Activated naive CD4-positive, alpha-beta T cell (primary cell): ENCODE measurements at places on chromosomes 7 and 10.

DNA sequence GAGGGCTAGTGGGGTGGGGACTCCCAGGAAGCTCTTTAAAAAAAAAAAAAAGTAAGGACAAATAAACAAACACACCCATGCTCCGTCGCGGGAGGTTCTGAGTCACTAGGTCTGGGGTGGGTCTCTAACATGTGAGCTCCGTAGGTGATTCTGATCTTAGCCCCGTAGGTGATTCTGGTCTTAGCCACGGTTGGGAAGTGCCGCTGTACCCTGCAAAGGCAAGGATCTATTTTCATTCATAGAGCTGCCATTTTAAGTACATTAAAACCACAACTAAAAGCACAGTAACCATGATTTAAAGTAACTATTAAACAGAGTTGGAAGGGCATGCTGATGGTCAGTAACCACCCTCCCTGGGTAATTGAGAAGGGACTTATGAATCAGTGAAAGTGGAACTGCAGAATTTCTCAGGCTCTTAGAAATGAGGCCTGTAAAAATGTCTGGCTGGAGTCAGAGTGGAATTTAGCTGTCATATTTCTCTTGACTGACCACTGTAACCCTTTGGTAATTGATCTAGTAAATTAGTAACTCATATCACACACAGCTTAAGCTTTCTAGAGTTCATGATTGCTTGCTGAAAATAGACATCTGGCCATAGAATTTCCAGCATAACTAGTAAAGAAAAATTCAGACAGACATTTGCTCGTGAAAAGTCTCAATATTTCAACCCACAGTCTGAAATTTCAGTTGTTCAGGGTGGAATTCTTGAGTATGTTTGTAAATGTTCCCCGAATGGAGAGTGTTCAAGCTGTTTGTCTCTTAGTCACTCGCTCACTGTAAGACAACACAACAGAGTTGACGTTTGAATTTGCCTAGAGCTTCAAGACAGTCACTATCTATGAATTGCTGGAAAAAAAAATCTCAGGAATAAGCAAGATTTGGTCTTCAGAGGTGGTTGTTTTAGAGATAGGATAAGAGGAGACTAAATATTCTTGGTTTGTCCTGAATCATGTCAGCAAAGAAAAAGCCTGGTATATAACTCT lies 34.2 kb upstream of the TCF7L2 start:
- DNase-seq = no peak

DNA sequence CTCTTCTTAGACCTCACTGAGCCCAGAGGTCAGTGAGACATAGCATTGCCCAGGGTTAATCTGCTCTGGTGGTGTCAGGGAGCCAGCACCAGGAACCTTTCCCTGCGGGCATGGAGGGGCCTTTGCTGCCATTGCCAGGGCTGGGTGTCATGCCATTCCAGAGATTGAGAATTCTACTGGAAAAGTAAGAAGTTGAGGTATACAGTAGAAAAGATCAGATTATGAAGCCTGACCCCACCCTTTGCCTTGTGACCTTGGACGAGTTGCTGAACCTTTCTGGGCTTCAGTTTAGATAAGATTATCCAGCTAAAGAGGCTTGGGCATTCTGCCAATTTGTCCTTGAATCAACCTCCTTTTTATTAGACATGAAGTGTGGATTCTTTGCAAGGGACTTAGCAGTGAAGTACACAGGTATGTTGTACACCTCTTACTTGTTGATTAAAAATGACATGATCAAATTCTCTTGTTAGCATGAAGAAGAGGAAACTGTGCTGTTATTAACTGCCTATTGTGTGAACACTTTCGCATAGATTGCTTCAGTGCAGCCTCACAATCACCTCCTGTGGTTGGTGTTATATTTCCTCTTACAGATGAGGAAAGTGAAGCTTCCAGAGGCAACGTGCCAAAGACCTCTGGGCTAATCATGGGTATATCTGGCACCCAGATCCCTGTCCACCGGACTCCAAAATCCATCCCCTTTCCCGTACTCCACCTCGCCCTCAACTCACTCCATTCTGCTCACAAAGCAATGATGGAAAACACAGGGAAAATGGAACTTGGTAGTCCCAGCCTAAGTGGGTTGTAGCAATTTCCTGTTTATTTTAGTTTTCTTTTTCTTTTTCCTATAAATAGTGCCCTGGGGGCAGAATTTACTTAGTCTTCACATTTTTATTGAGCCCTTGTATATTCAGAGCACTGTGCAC lies 151.3 kb downstream of the CAMK1D start:
- no peak for DNase-seq

- no peak for DNase-seq
These were observed 213.2 kb upstream of the CTBP2 start for GRCh38 chr10:125373546-125373945.

GRCh38 chr7:124399941-124400340 lies 365.7 kb downstream of the GPR37 start:
- no peak for DNase-seq

DNA sequence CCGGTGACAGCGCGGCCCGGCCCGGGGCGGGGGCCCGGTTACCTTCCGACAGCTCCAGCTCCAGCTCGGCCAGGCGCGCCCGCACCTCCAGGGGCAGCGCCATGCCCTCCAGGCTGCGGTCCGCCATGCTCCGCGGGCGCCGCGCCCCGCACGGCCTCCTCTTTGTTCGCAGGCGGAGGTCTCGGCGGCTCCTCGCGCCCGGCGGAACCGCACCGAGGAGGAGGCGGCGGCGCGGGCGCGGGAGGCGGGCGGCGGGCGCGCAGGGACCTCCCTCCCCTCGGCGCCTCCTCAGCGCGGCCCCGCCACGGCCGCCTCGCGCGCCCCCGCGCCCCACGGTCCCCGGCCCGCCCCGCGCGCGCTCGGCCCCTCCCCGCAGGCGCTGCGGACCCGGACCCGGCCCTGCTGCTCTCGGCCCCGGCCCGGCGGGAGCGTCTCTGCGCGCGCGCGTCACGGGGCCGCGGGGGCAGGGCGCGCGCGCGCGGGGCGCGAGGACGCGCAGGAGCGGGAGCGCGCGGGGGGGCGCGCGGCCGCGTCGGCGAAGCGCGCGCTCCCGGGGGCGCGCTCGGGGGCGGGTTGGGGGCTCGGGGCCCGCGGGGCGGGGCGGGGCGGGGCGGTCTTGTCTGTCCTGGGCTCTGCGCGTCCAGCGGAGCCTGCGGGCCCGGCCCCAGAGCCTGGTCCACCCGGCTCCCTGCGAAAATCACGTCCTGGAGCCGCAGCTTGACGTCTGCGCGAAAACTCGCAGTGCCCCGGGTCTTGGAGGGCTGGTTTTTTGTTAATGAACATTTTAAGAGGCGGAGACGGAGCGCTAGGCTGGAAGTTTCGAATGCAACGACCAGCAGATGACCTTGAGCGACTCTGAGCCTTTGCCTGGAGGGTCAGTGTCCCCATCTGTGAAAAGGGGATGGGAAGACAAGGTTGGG lies at the start of gene DIP2C:
DIP2C (minus strand) TSS at position 217 of the 920 bp plus-strand sequence; CDS start at position 127, 90 bp downstream.
- DNase-seq = no peak

DNA sequence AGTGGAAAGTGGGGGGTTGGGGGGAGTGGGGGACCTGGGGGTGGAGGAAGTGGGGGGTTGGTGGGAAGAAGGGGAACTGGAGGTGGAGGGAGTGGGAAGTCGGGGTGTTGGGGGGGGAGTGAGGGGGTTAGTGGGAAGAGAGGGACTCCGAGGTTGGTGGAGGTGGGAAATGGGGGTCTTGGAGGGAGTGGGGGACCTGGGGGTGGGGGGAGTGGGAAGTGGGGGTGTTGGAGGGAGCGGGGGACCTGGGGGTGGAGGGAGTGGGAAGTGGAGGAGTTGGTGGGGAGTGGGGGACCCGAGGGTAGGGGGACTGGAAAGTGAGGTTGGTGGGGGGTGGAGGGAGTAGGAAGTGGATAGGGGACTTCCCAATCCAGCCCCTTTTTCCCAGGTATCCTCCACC lies 906 bp upstream of the MMD2 start:
- DNase-seq = no peak

DNA sequence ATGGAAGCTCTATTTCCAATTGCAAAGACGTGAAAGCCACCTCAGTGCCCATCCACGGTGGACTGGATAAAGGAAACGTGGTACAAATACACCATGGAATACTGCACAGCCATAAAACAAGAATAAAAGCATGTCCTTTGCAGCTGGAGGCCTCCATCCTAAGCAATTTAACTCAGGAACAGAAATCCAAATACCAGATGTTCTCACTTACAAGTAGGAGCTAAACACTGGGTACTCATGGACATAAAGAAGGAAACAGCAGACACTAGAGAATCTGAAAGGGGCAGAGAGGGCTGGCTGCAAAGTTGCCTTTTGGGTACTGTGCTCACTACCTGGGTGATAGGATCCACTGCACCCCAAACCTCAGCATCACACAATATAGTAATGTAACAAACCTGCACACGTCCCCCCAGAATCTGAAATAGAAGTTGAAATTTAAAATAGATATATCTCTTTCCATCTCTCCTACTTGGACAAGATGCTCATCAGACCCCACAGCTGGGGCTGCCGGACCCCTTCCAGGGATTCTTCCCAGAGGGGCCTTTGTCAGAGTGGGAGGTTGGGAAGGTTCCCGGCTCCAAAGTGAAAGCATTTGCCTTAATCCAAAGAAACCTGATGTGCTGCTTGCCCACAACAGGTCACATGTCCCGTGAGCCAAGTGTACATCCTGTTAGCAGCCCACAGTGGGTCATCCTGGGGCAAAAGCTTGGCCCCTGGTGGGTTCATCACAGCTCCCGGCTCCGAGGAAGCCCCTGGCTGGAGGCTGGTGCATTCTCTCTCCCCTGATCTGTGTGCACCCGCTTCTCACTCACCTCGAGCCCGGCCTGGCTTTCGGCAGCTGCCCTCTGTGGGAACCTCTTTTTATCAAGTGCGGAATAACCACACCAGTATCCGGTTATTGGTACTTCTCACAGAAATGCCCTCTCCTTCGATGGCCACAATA lies 172.3 kb upstream of the PPP2R2D start:
- no peak for DNase-seq

DNA sequence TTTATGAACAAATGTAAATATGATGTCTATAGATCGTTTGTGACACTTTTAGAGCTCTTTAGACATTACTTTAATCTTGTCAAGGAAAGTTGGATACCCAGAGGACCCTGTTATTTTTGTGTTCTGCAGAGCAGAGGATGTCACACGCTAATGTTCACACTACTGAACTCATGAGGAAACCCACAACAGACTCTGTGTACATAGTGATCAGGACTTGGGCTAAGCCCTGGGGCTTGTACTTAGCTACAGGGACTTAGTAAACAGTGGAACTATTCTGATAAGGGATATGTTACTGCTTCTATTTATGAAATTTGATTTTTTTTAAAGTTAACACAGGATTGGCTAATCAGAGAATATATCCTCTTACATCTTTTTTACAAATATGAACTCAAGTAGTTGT lies 36.1 kb upstream of the ZNF518A start:
- DNase-seq = no peak

DNA sequence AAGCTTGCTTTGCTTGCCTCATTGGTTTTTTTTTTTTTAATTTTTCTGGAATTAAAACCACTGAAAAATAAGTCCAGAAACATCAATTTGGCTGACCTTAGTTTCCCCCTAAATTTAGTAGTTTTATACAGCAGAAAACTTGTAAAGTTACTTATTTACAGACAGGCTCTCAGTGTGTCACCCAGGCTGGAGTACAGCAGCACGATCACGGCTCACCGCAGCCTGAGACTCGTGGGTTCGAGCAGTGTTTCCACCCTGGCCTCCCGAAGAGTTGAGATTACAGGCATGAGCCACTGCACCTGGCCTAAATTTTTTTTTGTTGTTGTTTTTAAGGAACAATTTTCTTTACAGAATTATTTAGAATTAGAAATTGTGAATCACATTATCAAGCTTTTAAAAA lies 250.5 kb downstream of the SDK1 start:
- DNase-seq = no peak

- no peak for DNase-seq
These were observed 44.9 kb upstream of the SHH start for GRCh38 chr7:155857141-155857540.

DNA sequence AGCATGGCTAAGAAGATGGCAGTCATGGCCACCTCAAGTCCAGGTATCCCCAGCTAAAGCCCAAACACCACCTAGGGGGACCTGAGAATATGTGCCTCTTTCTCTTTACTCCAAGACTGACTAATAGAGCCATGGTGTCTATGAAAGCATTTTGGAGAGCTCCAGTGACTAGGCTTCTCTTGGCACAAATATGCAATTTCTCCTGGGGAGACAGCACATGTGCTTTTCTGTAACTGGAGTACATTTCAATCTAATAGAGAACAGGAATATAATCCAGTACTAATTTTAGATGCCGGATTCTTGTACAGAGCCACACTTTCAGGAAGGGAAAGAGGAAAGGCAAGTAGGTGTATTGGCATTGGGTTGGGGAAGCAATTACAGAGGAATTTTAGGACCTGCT lies 260.1 kb downstream of the BMPER start:
- no peak for DNase-seq

GRCh38 chr7:135728136-135728669 lies at the start of gene SLC13A4:
Gene SLC13A4 (minus strand): TSS chr7:135728186. CDS start chr7:135727496, 690 bp downstream.
- no peak for DNase-seq

DNA sequence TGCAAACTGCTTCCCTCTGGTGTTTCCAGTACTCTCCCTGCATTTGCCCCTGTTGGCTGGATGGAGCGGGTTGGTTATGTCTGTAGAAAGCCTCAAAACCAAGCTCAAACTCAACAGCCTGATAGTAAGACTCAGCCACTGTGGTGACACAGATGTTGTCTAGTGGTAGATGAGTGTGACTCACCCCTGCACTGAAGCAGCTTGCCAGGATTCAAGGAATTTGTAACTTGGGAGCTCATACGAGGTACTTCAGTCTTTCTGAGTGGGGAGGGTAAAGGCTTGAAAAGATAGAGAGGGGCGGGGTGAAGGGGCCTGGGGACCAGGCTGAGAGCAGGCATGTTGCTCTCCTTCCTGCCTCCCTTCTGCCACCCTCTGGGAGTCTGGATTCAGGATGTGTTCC lies 22.9 kb upstream of the AQP1 start:
- no peak for DNase-seq

DNA sequence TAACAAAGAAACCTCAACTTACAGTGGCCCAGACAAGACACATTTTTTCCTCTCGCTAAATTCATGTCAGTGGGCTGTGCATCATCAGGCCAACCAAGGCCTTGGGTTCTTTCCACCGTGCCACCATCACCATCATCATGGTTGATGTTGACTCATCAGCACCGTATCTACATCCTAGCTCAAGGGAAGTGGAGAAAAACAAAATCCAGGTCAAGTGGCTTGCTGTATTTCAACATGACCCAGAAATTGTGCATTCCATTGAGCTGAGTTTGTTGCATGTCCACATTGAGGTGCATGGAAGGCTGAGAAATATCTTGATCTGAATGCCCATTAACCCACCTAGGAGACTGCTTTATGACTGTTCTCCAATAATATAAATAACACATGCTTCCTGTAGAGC lies 312.4 kb upstream of the CDC14C start:
- DNase-seq = no peak

DNA sequence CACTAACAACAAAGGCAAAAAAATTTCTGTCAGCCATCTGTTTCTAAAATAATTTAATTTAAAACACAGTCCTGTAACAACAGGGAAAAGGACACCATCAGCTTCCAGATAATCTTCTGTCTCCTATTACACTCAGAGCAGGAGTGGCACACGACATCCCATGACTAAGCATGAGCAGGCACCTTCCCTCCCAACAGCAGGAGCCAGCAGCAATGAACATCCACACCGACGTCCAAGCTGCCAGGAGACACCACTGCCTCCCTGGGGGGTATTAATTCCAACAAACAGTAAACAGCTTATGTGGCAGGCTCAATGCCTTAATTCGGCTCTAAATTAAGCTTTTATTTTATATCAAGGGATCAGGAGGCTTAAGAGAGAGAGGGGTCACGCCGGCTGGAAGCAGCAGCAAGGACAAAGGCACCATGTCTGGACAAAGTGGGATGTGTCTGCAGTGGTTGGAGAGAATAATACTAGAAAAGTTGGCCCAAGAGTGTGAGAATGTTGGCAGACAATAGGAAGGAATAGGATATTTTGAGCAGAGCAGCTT lies 45.7 kb downstream of the KIAA1549 start:
- DNase-seq = no peak

GRCh38 chr7:80105701-80106408 lies 28.8 kb upstream of the GNAI1 start:
- no peak for DNase-seq
